ENCODE measurements at places on chromosomes 11 and 22.

GRCh38 chr22:44171561-44171960 is 9.2 kb upstream of the PARVG start:
- H3K4me1 ChIP-seq, result peaks cover 20% of the 10 kb centered on the region
- H3K27me3 ChIP-seq, result no peaks in the 10 kb centered on the region
- H3K27ac ChIP-seq, result no peak overlapping the region
- no peak for DNase-seq
- no peak overlapping the region for H3K4me3 ChIP-seq

GRCh38 chr11:133687781-133688180 is 155.5 kb upstream of the OPCML start:
- no peaks in the 10 kb centered on the region for H3K36me3 ChIP-seq
- no peaks in the 10 kb centered on the region for H3K4me1 ChIP-seq
- H3K27me3 ChIP-seq, result no peaks in the 10 kb centered on the region
- no peak overlapping the region for H3K4me3 ChIP-seq
- H3K27ac ChIP-seq, result no peak overlapping the region

DNA sequence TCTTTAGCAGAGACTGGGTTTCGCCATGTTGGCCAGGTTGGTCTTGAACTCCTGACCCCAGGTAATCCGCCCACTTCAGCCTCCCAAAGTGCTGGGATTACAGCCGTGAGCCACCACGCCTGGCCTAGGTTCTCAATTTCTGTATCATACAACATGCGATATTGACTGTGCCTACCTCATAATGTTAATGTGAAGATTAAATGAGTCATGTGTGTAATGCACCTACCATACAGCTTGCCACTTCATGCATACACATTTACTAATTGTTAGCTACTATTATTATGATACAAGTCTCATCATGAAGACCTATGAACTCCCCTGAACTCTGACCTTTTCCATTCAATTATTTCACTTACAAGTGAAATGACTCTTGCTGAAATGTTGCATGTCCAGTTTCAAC is 25.7 kb downstream of the AGBL2 start:
- DNase-seq, result no peak
- H3K36me3 ChIP-seq, result no peaks in the 10 kb centered on the region
- no peaks in the 10 kb centered on the region for H3K4me1 ChIP-seq
- no peak overlapping the region for H3K4me3 ChIP-seq
- no peaks in the 10 kb centered on the region for H3K27me3 ChIP-seq

GRCh38 chr11:14905104-14906033 is 13.3 kb upstream of the CYP2R1 start:
- no peaks in the 10 kb centered on the region for H3K36me3 ChIP-seq
- H3K27me3 ChIP-seq, result no peaks in the 10 kb centered on the region
- H3K4me1 ChIP-seq, result no peaks in the 10 kb centered on the region
- no peak overlapping the region for H3K27ac ChIP-seq
- peak overlapping the region; percentile 53 for H3K4me3 ChIP-seq

GRCh38 chr11:34339149-34340064 is 18.4 kb downstream of the ABTB2 start:
- H3K4me3 ChIP-seq, result no peak overlapping the region
- H3K27me3 ChIP-seq, result no peaks in the 10 kb centered on the region
- no peak for DNase-seq
- peaks cover 12% of the 10 kb centered on the region for H3K4me1 ChIP-seq

DNA sequence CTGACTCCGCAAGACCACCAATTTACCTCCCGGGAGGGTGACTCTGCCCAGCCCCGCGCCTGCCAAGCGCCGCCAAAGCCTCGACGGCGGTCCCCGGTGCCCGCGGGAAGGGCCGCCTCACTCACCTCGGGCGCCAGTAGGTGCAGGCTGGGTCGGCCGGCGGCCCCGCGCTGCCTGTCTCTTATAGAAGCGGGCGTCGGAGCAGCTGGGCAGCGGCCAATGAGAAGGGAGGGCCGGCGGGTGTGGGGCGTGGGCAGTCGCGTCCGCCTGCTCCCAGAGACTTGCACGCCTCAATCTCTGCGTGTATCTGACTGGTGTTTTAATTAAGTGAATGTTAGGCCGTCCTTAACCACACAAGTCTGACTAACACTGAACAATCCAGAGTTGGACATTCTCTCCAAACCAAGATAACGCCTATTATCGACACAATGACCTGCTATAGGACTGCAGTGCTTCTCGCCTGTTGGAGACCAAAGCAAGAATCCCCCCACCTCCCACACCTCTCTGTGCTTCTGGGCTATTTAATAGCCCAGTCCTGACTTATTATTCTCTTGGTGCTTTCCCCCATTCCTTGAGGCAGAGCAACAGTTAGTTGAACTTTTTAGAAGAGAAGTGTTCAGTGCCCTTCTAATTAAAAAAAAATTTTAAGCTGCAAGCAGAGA is at the start of gene TPH1:
Gene TPH1, minus strand, starts transcription at position 154 of the 662 bp plus-strand sequence. CDS start 5,507 bp downstream, outside the sequence.
- peak; percentile 79 for DNase-seq
- no peaks in the 10 kb centered on the region for H3K36me3 ChIP-seq
- peak within 1 kb of the TSS; percentile 27 for H3K4me3 ChIP-seq
- H3K4me1 ChIP-seq, result peaks cover 6% of the 10 kb centered on the region
- no peak within 1 kb of the TSS for H3K27ac ChIP-seq

DNA sequence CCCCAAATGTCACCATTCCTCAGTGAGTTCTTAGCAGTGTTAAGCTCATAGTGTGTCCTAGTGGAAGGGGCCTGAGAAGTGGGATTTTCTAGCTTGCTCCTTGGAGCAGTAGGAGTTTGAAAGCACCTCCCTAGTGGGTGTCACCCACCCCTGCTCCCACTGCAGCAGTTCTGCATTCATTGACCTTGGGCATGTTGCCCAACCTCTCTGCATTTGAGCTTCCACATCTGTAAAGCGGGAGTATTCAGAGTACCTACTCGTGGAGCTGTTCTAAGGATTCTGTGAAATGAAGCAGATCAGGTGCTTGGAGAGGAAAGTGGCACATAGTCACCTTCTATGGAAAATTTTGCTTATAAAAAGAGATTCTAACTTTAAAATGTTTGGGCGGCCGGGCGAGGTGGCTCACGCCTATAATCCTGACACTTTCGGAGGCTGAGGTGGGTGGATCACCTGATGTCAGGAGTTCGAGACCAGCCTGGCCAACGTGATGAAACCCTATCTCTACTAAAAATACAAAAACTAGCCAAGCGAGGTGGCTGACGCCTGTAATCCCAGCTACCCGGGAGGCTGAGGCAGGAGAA is 16.9 kb downstream of the LMO2 start:
- no peak overlapping the region for H3K27ac ChIP-seq
- DNase-seq, result no peak
- H3K27me3 ChIP-seq, result peaks cover 57% of the 10 kb centered on the region
- H3K36me3 ChIP-seq, result no peaks in the 10 kb centered on the region

- H3K4me3 ChIP-seq, result no peak overlapping the region
- no peak overlapping the region for H3K27ac ChIP-seq
- H3K4me1 ChIP-seq, result no peaks in the 10 kb centered on the region
- H3K36me3 ChIP-seq, result no peaks in the 10 kb centered on the region
Measured at GRCh38 chr11:121311373-121311772, 18.8 kb downstream of the SC5D start.

DNA sequence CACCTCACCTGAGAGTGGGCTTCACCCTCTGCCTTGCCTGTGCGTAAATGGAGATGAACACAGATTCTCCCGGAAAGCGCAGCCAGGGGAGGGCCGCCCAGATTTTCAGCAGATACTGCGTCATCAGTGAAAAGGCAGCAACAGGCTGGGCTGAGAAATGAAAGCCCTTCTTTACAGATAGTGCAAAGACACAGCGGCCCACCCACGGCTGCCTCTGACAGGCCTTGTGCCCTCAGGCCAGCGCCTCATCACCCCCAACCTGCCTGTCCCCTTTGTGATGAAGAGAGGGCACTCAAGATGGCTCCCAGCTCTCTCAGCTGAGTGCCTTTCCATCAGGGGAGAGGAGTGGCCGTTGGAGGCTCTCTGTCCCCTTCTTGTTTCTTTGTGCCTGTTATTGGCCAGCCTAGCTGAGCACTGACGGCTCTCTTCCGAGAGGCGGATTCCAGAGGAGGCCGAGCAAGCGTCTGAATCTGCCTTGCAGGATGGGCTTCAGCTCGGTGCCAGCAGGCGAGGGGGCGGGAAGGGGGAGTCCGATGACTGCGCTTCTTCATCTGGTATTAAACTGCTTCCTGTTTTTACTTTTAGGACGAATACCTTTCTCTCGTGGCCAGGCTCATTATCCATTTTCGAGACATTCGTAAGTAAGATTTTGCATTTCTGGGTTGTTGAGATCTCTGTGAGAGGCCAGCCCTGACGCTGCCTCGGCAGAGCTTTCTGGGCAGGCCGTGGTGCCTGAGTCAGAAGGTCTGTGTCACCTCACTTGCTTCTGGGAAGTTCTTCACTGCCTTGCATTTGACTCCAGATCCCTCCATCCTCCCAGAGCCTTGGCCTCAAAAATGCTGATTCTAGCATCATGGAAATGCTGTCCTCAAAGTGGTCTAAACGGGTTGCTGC is 43.7 kb downstream of the MED15 start:
- peak; percentile 59 for DNase-seq
- H3K27ac ChIP-seq, result peak overlapping the region; percentile 26
- no peaks in the 10 kb centered on the region for H3K27me3 ChIP-seq
- peaks cover 27% of the 10 kb centered on the region for H3K4me1 ChIP-seq
- no peak overlapping the region for H3K4me3 ChIP-seq

- peak; percentile 81 for DNase-seq
- peak overlapping the region; percentile 51 for H3K4me3 ChIP-seq
- H3K4me1 ChIP-seq, result peaks cover 10% of the 10 kb centered on the region
- no peak overlapping the region for H3K27ac ChIP-seq
- peaks cover 28% of the 10 kb centered on the region for H3K27me3 ChIP-seq
Measured at GRCh38 chr11:94740083-94741021, 27.8 kb upstream of the AMOTL1 start.

DNA sequence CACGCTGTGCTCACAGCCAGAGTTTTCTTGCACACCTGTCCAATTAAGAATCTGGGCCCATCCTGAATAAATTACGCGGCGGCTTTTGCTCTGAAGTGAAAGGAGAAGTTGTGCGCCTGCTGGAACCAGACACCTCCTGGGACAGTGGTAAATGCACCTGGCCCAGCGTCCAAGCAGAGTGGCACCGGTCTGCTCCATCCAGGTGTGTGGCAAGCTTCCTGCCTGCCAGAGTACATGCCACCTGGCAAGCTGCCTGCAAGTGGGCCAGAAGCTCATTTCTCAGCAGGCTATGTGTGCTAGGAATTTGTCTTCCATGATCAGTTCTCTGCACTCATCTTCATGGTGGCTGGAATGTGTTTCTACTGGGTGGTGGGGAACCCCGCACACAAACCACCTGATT is 660.6 kb downstream of the ETS1 start:
- H3K36me3 ChIP-seq, result no peaks in the 10 kb centered on the region
- DNase-seq, result no peak
- H3K4me1 ChIP-seq, result no peaks in the 10 kb centered on the region
- H3K4me3 ChIP-seq, result no peak overlapping the region
- H3K27me3 ChIP-seq, result no peaks in the 10 kb centered on the region

GRCh38 chr22:50086526-50086925 is 1.3 kb upstream of the MLC1 start:
- no peaks in the 10 kb centered on the region for H3K36me3 ChIP-seq
- no peak overlapping the region for H3K27ac ChIP-seq
- H3K4me1 ChIP-seq, result no peaks in the 10 kb centered on the region

- H3K36me3 ChIP-seq, result no peaks in the 10 kb centered on the region
- H3K27ac ChIP-seq, result no peak overlapping the region
- no peaks in the 10 kb centered on the region for H3K4me1 ChIP-seq
- no peaks in the 10 kb centered on the region for H3K27me3 ChIP-seq
- H3K4me3 ChIP-seq, result no peak overlapping the region
- no peak for DNase-seq
Measured at GRCh38 chr11:88327061-88327460, 10.5 kb downstream of the CTSC start.

DNA sequence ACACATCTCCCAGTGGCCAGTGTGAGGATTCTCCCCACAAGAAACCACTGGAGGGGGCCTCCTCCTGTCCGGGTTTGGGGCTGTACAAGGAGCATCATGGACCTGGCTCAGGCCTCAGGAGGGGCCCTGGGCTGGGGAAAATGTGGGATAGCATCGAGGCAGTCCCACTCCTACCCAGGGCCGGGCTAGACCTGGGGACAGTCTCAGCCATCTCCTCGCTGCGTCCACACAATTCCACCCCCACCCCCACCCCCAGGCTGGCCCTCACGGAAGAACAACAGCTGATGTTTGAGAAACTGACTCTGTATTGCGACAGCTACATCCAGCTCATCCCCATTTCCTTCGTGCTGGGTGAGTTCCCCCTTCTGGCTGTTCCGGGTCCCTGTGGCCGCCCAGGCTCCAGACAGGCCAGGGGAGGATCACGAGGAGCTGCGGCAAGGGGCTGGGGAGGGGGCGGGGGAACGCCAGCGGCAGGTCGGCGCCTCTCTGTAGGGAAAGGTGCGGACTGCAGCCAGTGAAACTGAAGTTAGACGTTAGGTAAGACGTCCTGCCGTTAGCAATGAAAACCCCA is 4.8 kb downstream of the BEST1 start:
- DNase-seq, result peak; percentile 74
- peaks cover 34% of the 10 kb centered on the region for H3K27me3 ChIP-seq
- peaks cover 6% of the 10 kb centered on the region for H3K4me1 ChIP-seq
- H3K36me3 ChIP-seq, result no peaks in the 10 kb centered on the region

GRCh38 chr11:24779791-24780190 is 282.9 kb downstream of the LUZP2 start:
- no peaks in the 10 kb centered on the region for H3K4me1 ChIP-seq
- no peaks in the 10 kb centered on the region for H3K36me3 ChIP-seq
- no peak overlapping the region for H3K4me3 ChIP-seq
- no peak overlapping the region for H3K27ac ChIP-seq
- peak; percentile 29 for DNase-seq

- H3K4me3 ChIP-seq, result no peak overlapping the region
- H3K27me3 ChIP-seq, result no peaks in the 10 kb centered on the region
- no peaks in the 10 kb centered on the region for H3K4me1 ChIP-seq
- H3K27ac ChIP-seq, result no peak overlapping the region
- peak; percentile 92 for DNase-seq
- no peaks in the 10 kb centered on the region for H3K36me3 ChIP-seq
Measured at GRCh38 chr11:4626207-4627099, 10.8 kb upstream of the OR51D1 start.

DNA sequence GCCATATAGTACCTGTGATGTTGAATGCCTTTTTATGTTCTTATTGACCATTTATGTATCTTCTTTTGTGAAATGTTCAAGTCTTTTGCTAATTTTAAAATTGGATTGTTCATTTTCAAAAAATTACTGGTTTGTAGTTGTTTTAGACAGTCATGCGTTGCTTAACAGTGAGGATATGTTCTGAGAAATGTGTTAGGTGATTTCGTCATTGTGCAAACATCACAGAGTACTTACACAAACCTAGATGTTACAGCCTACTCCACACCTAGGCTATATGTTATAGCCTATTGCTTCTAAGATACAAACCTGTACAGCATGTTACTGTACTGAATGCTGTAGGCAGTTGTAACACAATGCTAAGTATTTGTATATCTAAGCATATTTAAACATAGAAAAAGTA is 32.5 kb downstream of the PDE3B start:
- H3K27ac ChIP-seq, result no peak overlapping the region
- H3K36me3 ChIP-seq, result no peaks in the 10 kb centered on the region
- DNase-seq, result no peak
- H3K4me3 ChIP-seq, result no peak overlapping the region
- no peaks in the 10 kb centered on the region for H3K27me3 ChIP-seq

Measured in neural progenitor cell (in vitro differentiated cells).